ENCODE measurements at places on chromosomes 3 and 15.

- DNase-seq: no peak
Observed at GRCh38 chr3:174667386-174667785, 191.7 kb upstream of the NAALADL2 start.

GRCh38 chr3:30644615-30645014, 38.2 kb downstream of the TGFBR2 start:
- no peak for DNase-seq

DNA sequence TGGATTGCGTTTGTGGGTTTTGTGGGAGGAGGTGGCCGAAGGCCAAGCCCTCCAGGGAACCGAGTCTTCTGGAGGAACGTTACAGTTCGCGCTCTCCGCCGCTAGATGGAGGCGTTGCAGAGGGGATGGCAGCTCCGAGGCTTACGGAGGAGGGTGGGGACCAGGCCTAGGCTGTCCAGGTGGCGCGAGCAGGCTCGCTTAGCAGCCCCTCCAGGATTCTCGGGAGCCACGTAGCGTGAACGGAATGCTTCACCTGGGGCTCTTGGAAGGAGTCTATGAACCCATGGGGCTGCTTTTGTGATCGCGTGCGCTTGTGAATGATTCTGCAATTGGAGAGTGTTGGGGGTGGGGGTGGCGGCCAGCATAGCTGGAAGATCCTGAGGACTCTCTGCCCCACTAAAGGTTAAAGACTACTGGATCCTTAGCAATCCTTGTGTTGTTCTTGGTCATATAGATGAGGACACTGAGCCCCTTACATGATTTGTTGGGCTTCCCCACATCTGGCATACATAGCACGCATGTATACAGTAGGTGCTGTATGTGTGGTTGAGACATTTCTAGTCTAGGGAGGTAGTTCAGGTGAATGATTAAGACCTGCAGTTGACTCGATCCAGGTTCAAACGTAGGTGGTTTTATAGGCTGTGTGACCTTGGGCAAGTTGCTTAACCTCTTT, 25.7 kb downstream of the FAM3D start:
- peak; percentile 79 for DNase-seq

DNA sequence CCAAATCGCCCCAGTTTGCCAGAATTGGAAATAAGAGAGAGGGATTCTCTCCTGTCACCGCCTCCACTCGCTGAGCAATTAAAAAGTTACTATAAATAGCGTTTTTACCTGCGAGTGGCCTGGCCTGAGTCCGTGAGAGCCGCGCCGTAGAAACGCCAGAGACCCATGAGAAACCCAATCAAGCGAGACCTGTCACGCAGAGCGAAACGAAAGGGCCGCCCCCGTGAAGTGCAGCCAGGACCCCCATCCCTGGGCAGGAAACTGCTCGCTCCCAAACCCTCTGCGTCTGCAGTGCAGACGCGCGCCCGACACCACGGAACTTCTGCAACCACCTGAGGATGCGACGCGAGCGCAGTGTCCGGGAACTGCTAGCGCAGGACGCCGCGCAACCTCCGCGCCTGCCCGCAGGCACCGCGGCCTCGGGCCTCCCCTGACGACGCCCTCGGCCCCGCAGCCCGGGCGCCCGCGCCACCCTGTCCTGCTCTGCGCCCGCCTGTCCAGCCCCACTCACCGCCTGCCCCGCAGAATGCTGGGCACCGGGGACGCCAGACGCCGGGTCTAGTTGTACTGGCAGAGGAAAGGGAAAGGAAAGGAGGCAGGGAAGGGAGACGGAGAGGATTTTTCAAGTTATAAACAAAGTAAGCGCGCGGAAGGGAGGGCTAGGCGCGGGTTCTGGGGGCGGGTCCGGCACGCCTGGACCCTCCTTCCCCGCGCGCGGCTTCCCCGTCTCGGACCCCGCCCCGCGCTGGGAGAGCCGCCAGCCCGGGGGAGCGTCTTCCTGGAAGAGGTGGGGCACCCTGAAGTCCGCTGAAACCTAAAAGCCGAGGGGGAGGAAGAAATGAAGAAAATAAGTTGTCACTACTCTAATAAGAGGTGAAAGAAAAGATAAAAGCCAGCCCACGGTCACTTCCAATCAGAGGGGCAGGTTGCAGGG, at the start of gene PLSCR4:
TSS of gene PLSCR4 (minus strand) at position 657 of the 934 bp plus-strand sequence. CDS start 29,034 bp downstream, outside the sequence.
- no peak for DNase-seq

DNA sequence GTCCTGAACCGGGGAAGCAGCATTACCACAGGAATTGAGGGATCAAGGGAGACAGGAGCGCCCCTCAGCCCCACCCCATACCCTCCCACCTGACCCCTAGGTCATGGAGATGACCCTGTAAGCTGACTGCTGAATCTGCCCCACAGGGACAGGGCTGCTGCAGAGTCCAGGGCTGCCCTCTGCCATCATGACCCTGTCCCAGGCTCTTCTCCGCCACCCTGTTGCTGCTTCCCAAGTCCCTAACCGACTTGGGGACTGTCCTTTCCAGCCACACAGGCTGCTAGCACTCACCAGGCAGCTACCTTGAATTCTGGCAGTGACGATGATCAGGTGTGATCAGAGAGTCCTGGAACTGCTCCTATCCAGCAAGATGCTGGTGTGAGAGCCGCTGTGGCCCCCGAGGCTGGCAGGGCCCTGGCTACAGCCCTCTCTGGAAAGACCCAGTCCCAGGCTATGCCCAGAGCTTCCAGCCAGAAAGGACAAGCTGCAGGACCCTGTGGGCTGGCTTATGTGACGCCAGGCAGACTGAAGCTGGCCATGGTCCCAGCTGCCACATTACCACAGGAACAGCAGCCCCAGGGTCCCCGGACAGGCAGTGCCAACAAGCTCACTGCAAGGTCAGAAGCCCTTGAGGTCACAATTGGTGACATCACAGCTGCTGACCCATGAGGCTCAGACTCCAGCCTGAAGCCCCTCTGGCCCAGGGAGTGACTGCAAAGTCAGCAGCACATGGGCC, at the start of gene C3orf22:
TSS of gene C3orf22 (minus strand) at position 597 of the 736 bp plus-strand sequence. CDS start 5,542 bp downstream, outside the sequence.
- no peak for DNase-seq

GRCh38 chr3:130527426-130527825, 10.4 kb downstream of the COL6A6 start:
- DNase-seq: no peak

- DNase-seq: no peak
Observed at GRCh38 chr3:115087512-115087911, 59.6 kb downstream of the ZBTB20 start.

- peak; percentile 69 for DNase-seq
Observed at GRCh38 chr15:75065467-75065850, 42.1 kb downstream of the PPCDC start.

- no peak for DNase-seq
Observed at GRCh38 chr15:97482521-97482920, 478.0 kb upstream of the ARRDC4 start.

GRCh38 chr3:99253963-99254355, 352.5 kb upstream of the DCBLD2 start:
- no peak for DNase-seq

- DNase-seq: no peak
Observed at GRCh38 chr3:143832433-143832832, 15.8 kb downstream of the SLC9A9 start.

- DNase-seq: no peak
Observed at GRCh38 chr3:188205992-188206416, 52.0 kb downstream of the LPP start.

DNA sequence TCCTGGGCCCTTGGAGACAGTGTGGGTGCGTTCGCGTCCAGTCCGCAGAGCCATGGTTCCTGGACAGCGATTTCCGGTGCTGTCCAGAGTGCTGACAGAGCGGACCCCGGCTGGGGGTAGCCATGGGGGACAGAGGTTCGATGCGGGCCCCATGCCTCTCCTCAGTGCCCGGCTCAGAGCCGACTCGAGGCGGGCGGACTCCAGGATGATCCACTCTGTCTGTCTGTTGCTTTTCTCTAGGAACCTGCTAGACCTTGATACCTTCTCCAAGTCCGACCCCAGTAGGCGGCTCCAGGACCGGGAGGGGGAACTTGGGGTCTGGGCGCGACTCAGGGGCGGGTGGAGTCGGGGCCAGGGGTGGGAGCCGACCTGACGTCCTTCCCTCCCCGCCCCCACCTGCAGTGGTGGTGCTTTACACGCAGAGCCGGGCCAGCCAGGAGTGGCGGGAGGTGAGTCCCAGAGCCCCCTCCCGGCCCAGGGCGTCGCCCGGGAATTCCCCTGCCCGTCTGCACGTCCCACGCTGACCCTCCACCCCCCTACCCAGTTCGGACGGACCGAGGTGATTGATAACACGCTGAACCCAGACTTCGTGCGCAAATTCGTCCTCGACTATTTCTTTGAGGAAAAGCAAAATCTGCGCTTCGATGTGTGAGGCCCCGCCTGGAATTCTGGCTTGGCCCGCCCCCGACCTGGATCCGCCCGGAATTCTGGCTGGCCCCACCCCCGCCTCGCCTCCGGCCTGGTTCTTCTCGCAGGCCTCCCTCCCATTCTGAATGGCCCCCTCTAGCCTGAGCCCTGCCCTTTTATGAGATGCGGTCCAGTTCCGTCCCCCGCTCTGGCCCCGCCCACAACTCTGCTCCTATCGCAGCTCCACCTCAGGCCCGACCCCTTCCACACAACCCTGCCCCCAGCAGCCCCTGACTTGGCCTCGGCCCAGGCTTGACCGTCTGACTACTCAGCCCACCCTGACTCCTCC, 1.0 kb downstream of the CPNE9 start:
- DNase-seq: no peak
